Cerebellum (tissue), 4 donors: ENCODE measurements at places on chromosomes 1 and 21. TPM values are rescaled to one million over a fixed set of nuclear protein-coding genes. Genes with fewer than 3 reads are reported as not detected.

GRCh38 chr1:93575621-93576284, 105.9 kb downstream of the BCAR3 start:
- DNase-seq, result no peak

DNA sequence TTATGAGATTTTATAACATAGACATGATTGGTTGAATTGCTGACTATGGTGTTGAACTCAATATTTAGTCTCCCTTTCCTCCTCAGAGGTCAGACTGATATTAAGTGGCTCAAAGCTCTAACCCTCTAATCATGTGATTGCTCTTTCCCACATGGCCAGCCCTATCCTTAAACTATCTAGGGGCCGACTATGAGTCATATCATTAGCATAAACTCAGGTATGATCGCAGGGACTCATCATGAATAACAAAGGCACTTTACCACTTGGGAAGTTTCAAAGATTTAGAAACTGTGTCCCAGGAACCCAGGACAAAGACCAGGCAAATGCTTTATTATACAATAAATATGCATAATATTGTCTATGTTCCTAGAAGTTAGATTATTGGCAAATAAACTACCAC, 894.6 kb upstream of the NEGR1 start:
- no peak for DNase-seq

DNA sequence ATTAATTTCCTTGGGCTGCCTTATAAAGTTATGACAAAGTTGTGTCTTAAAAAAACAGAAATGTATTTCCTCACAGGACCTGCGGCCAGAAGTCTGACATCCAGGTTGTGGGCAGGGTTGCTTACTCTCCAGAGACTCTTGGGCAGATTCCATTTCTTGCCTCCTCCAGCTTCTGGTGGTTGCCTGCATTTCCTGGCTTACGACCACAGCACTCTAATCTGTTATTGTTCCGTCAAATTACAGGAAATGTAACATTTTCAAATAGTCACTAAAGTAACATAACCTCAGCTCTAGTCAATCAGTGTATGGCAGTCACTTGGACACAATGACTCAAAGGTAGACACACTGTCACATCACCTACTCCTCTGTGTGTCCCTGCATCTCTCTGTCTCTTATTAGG, 226.8 kb downstream of the DNAH14 start:
- no peak for DNase-seq

DNA sequence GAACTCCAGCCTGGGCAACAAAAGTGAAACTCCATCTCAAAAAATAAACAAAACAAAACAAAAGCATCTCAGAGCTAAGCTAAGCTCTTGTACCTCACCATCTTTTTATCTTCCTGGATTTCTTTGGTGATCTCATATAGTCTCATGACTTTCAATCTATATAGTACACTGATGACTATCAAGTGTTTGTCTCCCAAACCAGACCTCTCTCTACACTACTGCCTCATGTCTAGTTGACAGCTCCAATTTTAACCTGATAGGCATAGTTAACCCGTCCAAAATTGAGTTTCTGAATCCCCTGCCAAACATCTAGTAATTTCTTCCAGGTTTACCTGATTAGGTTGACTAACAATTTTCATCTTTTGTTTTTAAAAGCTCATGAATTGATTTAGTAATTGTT, 151.7 kb downstream of the COP1 start:
- DNase-seq, result no peak

DNA sequence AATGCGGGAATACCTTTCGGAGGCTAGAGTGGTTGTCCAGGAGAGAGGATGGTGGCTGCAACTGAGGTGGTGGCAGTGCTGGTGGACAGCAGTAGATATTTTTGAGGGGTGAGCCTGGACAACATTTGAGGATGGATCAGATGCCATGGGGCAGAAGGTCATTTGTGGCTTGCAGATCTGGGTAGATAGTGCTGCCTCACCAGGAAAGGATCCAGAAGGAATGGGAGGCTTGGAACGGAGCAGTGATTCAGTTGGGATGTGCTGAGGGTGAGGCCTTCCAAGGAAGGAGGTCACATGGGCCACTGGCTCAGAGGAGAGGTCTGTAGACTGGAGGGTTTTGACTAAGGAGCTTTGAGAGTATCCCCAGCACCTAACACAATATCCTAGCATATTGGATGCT, 110.8 kb upstream of the KAZN start:
- DNase-seq, result no peak

DNA sequence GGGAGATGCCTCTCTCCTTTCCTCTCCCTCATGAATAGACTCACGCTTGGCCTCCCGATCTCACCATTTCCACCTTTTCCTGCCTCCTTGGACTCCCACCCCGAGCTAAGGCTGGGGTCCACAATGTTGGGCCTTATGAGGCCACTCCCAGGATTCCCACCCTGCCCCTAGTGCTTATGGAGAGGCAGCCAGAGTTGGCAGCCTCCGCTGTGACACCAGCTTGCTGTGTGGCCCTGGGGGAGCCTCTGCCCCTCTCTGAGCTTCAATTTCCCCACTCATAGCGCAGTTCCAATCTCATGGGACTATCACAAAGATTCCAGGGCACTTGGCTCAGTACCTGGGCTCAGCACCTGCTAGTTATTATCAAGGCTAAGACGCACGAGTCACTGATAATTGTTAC, 118.7 kb upstream of the WNT4 start:
- DNase-seq, result no peak

- DNase-seq, result no peak
Measured at GRCh38 chr1:115036814-115037507, 7.3 kb downstream of the TSHB start.

DNA sequence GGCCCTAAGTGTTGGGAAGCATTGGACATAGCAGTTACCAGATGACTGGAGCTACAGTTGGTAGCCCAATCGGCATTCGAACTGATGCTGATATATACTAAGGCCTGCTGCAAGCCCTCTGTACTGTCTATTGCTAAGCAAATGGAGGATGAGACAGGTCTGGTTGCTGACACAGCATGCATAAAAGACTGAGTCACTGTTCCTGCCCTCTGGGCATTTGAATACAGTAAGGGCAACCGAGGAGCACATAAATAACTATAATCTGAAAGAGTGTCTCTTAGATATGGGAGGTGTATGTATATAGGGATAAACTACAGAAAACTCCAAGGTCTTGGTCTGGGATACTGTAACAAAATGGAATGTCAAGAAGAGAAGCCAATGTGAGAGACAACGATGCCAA, 16.8 kb upstream of the MARK1 start:
- no peak for DNase-seq

DNA sequence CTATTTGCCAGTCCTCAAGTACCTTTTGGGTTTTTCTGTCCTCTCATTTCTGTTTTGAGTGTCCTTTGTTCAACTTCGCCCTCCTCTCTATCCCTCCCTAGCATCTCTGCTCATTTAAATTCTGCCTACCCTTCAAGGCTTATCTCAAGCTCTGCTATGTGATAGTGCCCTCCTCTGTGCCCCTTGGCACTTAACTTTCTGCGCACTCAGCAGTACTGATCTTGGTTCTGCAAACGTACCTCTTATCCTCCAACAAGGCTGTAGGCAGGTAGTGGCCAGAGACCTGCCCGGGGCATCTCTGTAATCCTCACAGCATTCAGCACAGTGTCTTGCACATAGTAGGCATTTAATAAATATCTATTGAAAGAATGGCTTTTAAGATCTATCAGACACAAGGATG, 5.3 kb upstream of the IL20 start:
- no peak for DNase-seq

Gene RGS18
- total RNA-seq, result 0.82 TPM

Gene SYPL2
- total RNA-seq, result 0.09 TPM

Gene CA14
- 7.3 TPM for total RNA-seq

Gene KCNQ4
- 2.0 TPM for total RNA-seq

Gene SLC50A1
- total RNA-seq, result 4.6 TPM
